ENCODE measurements at places on chromosomes 7 and 10.
A peak's percentile ranks its signal among the peaks of the same experiment; 100 is the strongest.

GRCh38 chr10:52357971-52358370, 43.9 kb downstream of the DKK1 start:
- DNase-seq, result no peak

DNA sequence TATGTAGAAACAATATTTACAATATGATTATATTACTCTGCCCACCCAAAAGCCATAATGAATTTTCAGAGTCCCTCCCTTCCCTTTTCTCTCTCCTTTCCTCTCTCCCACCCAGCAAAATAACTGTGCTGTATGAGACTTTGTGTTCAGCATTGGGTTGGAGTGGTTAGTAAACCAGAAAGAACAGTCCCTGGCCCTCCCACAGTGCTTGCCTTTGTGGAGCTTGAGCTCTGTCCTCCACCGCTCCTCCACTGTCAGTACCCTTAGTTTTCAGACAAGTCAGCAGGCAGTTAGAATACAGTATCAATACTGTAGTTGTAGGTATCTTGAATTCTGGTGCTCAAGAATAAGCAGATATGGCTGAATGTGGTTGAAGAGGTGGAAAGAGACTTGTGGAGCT, 92.7 kb downstream of the CDK14 start:
- no peak for DNase-seq

- no peak for DNase-seq
Measured at GRCh38 chr7:143354965-143355364, 7.5 kb downstream of the FAM131B start.

DNA sequence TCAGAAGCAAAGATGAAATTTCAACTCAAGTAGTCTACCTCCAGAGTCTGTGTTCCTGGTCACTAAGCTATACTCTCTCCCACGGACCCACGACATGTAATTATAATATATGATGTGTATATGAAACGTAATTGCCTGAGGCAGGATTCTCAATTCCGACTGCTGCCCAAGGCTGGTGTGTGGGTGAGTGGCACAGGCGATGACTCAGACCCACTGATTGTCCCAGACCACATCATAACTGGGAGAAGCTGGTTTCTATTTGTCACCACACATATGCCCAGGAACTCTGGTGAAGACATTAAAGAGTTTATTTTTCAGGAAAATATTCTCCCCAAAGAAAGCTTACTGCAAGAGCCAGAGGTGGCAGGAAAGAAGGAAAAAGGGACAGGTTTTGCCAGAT, 219.3 kb downstream of the JAZF1 start:
- DNase-seq, result no peak

DNA sequence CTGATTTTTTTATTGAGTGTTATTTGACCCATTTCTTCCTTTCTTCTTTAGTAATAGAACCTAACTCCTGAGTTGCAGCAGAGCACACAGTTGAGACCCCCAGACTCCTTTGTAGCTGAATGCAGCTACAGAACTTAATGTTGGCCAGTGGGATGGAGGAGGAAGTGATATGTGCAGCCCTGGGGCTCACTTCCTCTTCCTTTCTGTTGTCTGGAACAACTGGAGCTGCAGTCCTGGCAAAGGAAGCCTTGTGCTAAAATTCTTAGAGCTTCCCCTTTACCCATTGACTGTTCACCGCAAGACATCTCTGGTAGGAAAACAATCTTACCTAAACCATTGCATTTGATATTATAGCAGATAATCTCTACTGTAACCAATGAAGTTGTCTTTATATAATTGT, 86.6 kb downstream of the ITGB8 start:
- DNase-seq, result no peak

GRCh38 chr7:507623-508300, 11.9 kb downstream of the PDGFA start:
- DNase-seq, result no peak

DNA sequence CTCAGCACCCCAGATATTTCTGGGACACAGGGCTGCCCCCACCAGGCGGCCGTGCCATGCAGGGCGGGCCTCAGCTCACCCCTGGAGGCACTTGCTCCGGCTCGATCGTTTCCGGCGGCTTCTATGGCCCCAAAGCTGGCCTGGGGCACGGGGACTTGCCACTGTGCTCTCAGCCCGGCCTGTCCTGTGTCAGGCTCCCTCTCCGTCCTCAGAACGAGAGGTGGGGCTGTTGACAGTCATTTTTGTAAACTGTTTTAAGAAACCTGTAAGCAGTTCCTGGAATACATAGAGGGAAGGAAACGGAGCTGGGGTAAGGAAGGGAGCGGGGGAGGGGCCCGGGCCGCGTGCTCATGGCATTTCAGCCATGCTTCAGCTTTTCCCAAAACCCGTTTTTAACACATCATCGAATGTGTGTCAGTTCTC, 30.7 kb upstream of the PRKAR1B start:
- no peak for DNase-seq

GRCh38 chr10:95509251-95509650, 51.9 kb downstream of the SORBS1 start:
- DNase-seq, result no peak

- peak; percentile 59 for DNase-seq
Measured at GRCh38 chr7:17706734-17707133, 233.6 kb downstream of the SNX13 start.

DNA sequence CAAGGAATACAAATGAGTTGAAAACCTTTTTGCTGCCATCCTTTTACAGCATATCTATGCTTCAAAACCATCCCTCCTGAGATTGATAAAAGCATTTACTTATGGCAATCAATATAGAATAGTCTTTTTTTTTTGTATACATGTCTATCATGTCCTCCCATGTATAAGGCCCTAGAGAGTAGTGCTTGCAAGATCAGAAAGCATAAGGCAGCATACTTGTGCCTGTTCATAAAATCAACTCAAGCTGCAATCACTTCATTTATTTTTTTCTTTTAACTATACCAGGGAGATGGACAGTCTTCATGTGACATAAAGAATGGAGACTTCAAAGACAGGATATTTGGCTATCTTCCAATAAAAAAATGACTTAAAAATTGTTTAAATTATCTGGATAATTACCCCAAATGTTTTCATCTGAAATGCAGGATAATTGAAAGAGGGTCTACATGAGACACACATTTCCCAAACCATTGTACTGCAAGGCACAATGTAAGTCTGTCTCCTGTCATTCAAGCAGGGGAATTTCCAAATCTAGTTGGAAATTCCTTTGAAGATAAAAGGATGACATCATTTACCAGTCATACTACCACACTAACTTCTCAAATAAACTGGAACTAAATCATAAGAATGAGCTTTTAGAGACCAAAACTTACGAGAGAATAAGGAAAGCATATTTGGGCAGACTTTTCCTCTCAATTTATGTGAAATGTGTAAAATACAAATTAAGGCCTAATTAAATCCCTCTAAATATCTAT, 22.5 kb downstream of the LRRN3 start:
- no peak for DNase-seq

DNA sequence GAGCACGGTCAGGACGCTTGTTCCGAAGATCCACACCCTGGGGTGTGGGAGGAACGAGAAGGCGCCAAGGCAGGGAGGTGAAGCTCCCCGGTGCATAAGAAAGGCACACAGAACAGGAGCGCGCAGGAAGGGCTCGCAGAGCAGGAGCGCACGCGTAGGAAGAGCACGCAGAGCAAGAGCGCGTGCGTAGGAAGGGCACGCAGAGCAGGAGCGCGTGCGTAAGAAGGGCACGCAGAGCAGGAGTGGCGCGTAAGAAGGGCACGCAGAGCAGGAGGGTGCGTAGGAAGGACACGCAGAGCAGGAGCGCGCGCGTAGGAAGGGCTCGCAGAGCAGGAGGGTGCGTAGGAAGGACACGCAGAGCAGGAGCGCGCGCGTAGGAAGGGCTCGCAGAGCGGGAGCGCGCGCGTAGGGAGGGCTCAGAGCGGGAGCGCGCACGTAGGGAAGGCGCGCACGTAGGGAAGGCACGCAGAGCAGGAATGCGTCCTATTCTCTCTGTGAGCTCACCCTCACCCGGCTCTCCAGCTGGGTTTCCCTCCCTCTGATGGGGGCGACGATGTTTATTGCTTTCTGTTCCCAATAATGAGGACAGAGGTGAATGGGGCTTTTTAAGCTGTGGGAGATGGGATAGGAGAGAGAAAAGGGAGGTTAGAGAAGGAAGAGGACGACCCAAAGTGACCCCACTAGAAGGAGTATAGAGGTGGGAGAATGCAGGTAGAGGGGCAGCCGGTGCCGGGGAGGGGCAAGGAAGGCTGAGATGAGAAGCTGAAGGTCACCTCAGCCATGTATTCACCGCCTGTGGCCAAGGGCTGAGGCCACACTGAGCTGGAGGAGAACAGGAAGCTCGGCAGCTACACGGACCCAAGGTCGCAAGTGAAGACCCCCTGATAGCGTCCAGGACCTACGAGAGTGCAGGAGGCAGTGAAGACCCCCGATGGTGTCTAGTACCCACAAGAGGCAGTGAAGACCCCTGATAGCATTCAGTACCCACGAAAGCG, 423.2 kb downstream of the PTPRN2 start:
- DNase-seq, result no peak

DNA sequence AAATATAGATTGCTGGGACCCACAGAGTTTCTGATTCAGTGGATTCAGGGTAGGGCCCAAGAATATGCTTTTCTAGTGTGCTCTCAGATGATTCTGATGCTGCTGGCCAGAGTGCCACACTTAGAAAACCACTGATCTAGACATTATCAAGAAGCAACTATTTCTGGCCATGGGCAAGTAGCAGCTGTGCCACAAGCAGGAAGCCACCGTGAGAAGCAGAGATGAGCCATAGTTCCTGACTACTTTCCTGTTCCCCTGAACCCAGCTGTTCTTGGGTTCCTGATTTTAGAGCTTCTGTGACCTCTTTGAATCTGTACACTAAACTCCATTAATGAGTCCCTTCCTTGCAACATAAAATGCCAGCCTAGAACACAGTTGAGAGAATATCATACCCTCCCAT, 38.1 kb upstream of the PIK3AP1 start:
- DNase-seq, result no peak

DNA sequence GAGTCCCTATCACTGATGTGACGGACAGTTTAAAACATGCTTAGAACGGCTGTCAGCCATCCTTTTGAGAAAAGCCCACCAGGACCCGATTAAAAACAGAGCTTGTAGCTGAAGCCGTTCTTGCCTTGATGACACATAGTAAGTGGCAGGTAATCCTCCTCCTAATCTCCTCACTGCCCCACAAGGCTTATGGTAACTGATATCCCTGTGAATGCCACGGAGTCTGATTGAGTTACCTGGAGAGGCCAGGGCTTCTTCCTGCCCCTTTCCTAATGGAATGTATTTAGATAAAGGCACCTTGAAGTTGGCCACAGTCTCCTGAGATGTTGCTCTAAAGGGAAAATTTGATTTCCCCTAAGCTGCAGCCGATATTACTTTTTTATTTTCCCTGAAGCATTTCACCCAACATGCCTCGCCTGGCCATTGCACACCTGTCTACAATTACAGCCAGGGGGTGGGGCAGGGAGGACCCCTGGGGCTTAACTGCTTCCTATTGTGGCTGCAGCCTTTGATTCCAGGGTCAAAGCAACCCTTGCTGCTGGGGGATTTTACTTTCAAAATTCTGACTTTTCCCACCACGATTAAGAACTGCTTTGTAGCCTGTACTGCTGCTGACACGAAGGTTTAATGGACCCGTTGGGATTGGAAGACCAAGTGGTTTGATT, 169.0 kb upstream of the GPR26 start:
- DNase-seq, result no peak

DNA sequence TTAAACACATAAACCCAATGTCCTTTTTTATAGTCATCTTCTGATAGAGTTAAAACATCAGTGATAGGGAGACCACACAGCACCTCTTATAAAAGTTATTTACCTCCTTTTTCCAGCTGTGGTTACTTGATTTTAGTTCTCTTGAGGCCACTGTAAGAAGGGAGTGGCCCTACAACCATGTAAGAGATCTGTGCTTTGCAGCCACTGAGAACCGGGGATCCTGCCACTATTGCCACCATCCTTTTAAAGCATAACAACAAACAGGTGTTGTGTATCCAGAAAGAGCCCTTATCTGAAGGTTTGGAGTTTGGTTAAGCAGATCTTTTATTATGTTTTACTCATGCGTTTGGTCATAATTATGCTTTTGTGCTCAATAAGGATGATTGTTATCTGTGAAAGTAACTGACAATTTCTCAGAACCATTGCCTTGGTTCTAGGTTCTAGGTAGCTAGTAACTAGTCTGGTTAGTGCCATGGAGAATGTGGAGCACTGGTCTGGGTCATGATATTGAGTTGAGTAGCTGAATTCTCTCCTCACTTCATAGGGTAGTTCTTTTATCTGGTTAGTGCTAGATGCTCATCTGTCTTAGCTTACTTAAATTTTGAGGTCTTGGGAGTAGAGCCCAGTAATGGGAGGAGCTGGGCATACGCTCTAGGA, 56.5 kb downstream of the ST7 start:
- DNase-seq, result no peak

DNA sequence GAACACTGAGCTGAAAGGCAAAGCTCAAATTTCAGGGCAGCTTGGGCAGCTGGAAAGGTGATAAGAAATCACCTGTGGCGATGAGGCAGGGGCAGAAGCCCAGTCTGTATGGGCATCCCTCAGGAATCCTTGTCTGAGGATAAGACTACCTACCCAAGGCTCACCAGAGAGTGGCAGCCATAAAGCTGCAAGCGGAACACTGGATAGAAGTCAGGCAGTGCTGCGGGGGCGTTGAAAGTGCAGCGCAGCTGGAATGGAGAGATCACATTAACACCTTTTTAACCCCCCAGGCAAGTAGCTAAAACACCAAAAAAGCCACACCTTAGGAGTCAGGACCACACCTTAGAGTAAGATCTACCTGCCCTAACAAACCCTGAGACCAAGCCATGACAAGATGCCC, 38.2 kb downstream of the ABCB5 start:
- no peak for DNase-seq

- DNase-seq, result no peak
Measured at GRCh38 chr7:149633976-149634945, 136.7 kb upstream of the ZNF746 start.

- no peak for DNase-seq
Measured at GRCh38 chr10:122280156-122280555, 9.1 kb downstream of the BTBD16 start.

GRCh38 chr7:133054162-133054840, 27.6 kb downstream of the CHCHD3 start:
- no peak for DNase-seq

GRCh38 chr10:116690356-116691322, 51.7 kb downstream of the HSPA12A start:
- no peak for DNase-seq

DNA sequence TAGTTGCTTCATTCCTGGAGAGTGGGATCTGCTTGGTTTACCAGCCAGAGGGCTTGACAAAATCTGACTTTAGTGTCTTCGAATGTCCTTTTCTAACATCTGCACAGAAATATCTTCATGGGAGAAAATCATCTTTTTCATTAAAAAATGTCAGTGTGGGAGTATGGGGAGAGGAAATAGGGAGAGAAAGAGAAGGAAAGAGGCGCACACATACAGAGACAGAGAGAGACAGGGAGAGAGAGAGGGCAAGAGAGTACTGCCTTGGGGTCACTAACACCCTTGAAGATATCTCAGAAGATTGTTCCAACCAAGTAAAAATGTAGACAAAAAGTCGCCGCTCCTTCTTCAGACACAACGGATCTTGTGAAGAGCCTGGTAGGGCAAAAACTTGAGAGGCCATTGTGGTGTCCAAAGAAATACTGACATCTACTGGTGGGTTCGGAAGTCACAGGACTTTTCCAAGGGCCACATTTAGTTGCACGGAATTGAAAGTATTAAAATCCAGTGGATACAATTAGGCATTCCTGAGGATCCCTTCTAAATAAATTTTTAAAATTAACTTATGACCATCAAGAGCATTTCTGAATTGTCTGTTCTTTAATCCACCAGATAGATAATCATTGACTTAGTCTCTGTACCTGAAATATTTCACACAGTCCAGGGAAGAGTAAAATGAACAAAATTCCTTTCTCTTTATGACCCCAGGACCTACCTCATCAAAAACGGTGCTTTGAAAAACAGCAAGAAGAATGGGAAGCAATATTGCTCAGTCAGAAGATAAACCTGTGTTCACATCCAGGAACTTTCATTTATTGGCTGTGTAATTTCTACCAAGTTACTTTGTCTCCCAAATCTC, 29.7 kb downstream of the VIM start:
- peak; percentile 29 for DNase-seq

Measured in NCI-H1105 (cell line).